Activated T-cell treated with anti-CD3 and anti-CD28 coated beads, Interleukin-2, amount 50 U/mL, for 24 hours (primary cell): ENCODE measurements at places on chromosomes 5 and 9.

GRCh38 chr9:4195285-4195684 lies 104.6 kb downstream of the GLIS3 start:
- DNase-seq, result no peak

GRCh38 chr9:131276094-131276888 lies at the start of gene FAM78A:
Gene FAM78A, minus strand, starts transcription at chr9:131276510. Its CDS starts 331 bp downstream, at chr9:131276179.
- peak; percentile 75 for DNase-seq

DNA sequence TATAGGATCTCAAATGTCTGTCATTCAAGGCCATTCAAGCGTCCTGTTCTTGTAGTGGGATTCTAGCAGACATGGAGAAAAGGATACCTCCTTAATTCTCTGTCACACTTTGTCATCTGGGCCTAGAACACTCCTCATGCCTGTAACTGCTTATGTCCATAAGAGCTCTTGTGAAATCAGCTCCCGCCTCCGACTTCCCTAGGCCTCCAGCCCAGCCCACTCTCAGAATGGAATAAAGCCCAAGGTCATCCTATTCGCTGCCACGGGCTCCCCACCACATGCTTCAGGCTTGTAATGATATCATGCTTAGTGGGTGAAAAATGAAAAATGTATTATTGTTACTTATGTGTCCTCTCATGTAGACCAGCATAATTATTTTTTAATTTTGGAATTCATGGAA lies 632.5 kb downstream of the ISL1 start:
- no peak for DNase-seq

- no peak for DNase-seq
These were observed 23.7 kb downstream of the PPP3R2 start for GRCh38 chr9:101571114-101571513.

GRCh38 chr9:79489261-79490000 lies 82.3 kb upstream of the TLE4 start:
- DNase-seq, result no peak

- DNase-seq, result no peak
These were observed 1.3 kb downstream of the CCT5 start for GRCh38 chr5:10251405-10251804.
